Erythroblast (primary cell): ENCODE measurements at places on chromosomes 1 and 21.

DNA sequence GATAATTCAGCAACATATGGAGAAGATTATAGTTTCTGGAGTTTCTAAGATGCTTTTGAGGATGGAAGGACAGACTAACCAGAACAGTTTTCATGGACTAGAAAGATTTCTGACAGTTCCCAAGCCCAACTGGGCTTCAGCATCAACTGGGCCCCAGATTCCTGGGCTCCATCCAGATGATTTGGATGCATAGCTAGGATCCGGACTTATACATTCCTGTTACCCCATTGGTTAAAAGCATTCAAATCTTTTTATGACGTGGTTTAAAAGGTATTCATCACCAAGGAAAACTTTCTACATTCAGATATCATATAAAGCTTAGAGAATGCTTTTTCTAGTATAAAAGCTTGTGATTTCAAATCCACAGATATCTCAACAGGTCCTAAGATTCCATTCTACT lies 29.7 kb downstream of the TSHB start:
- no peak for DNase-seq

- DNase-seq, result no peak
Observed at GRCh38 chr1:199272628-199273086, 633.8 kb downstream of the PTPRC start.

- no peak for DNase-seq
Observed at GRCh38 chr1:54757833-54758232, 6.5 kb downstream of the PARS2 start.

- peak; percentile 40 for DNase-seq
Observed at GRCh38 chr1:16012590-16013219, 5.1 kb downstream of the HSPB7 start.

DNA sequence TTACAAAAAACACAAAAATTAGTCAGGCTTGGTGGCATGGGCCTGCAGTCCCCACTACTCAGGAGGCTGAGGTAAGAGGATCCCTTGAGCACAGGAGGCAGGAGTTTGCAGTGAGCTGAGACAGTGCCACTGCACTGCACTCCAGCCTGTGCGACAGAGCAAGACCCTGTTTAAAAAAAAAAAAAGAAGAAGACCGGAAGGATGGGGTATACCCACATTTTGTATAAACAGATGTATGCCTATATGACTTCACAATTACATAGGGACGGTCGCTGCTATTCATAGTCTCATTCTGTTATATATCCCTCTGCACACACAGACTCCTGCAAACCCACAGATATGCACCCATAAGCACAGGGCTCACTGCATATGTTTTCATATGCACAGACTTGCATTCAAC lies 12.7 kb downstream of the LCK start:
- DNase-seq, result no peak
